ENCODE measurements at places on chromosomes 4 and X.

GRCh38 chr4:171265190-171265818 lies 547.9 kb upstream of the GALNTL6 start:
- no peak for DNase-seq

DNA sequence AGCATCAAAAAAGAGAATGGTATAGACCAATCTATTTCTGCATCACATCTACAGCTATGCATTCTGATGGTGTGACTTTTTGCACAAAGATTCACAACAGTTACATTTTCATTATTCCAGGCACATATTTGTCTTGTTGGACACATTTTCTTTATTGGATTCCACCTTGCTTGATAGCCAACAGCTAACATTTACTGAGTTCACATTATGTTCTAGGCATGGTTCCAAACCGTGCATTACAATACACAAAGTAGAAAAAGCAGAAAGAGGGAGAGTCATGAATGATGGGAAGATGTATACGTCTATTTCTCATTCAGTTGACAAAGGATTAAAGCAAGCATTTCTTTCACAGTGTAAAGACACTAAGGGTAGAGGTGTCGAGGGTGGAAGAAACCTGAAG lies 22.9 kb upstream of the CLGN start:
- no peak for DNase-seq

GRCh38 chrX:1500701-1501624 lies 36.0 kb downstream of the P2RY8 start:
- DNase-seq, result no peak

- DNase-seq, result no peak
These were observed 156.1 kb downstream of the GPAT3 start for GRCh38 chr4:83692028-83692427.

- DNase-seq, result no peak
These were observed 43.0 kb downstream of the BANK1 start for GRCh38 chr4:101833480-101833879.

DNA sequence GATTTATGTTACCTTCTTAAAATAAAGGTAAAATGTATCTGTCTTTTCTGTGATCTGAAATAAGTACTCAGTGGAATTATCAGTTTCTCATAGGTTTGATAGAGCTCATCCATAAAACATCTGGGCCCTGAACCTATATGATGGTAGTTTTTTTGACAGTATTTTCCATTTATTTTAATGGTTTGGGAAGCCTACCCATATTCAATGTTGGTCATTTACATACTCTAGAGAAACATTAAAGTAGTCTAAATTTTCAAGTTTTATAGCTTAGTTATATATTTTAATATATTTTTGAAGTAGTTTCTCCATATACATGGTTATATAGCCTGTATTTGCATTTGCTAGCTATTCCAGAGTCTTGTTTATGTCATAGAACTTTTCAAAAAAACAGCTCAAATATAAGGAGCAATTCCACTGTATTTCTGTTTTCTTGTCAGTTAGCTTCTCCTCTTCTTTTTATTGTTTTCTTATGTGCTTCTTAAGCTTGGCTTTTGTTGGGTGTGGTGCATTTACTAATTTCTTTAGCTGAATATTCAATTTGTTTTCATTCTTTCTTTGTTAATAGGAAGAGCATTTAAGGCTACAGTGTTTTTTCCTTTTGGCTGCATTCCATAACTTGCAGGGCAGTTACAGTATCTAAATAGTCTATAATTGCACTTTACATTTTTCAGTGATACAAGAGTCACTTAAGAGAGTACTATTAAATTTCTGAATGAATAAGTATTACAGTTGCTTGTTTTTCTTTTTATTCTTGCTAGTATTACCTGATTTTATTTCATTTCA lies 181.4 kb downstream of the DKK2 start:
- DNase-seq, result no peak

Measured in stimulated activated CD4-positive, alpha-beta T cell treated with anti-CD3 and anti-CD28 coated beads, Interleukin-15, amount 100 ng/mL, for 48 hours (primary cell).